ENCODE measurements at places on chromosomes 5 and 9.

- peak; percentile 75 for DNase-seq
Observed at GRCh38 chr9:109270971-109271925, 49.6 kb downstream of the EPB41L4B start.

GRCh38 chr5:143495821-143496275 lies 92.4 kb upstream of the NR3C1 start:
- peak; percentile 8 for DNase-seq

DNA sequence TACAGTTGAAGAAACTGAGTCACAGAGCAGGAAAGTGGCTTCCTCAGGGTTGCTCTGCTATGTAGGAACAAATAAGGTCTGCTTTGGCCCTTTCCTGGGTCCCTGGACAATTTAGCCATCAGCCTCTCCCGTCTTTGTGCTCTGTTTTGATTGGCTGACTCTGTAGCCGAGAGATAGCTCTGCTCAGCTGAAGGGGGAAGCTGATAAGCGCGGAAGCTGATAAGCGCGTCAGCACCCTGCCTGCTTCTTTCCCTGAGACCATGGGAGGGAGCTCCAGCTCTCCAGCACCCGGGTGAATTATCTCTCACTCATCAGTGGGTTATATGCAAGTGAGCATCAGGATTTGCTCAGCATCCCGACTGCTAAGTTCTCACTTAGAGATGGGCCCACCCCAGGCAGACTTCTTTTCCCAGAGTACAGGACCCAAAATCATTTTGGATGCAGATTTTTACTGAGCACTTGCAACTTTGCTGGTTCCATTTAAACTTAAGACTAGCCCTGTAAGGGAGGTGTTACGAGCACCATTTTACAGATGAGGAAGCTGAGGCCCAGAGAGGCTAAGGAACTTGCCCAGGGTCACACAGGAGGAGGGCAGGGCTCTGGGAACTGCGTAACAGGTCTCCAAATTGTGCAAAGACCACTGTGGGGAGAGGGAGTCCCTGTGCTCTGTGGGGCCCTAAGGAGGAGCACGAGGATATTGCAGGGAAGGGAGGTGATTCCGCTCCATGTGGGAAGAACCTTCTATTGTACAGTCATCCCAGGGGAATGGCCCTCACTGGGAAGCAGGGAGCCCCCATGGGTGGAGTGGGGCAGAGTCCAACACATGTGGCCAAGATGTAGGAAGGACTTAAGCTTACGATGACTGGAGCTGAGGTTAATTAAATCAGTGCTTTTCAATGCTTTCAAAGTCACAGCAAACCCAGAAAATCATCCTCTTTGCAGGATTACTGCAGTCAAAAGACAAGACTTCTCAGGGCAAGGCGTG lies 83.7 kb upstream of the ORM1 start:
- DNase-seq, result no peak

GRCh38 chr5:40399349-40399748 lies 280.4 kb upstream of the PTGER4 start:
- DNase-seq, result no peak

GRCh38 chr5:68332556-68332955 lies 117.0 kb downstream of the PIK3R1 start:
- no peak for DNase-seq

- DNase-seq, result no peak
Observed at GRCh38 chr5:96377167-96377566, 55.9 kb downstream of the PCSK1 start.

GRCh38 chr5:97534166-97534565 lies 351.1 kb upstream of the RIOK2 start:
- DNase-seq, result peak; percentile 5

DNA sequence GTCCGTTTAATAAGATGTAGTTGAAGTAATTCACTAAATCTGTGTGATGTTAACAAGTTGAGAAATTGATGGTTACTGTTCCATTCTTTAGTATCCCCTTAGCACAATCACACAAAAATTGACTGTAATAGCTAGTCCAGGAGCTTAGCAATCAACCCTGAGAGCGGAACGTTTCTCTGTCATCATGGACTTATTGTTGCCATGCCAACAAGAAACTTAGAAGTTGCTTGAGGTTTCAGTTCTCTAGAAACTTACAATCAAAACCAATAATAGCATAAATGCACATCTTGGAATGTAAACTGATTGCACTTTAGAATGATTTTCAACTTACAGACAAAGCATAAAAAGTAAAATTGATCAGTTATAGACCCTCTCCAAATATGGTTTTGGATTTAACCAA lies 125.4 kb upstream of the ANKH start:
- no peak for DNase-seq

GRCh38 chr9:4661611-4662010 lies 483 bp upstream of the PLPP6 start:
- no peak for DNase-seq

- DNase-seq, result no peak
Observed at GRCh38 chr5:131230406-131230805, 33.4 kb upstream of the CDC42SE2 start.

GRCh38 chr9:70574151-70574837 lies 159.8 kb upstream of the KLF9 start:
- peak; percentile 66 for DNase-seq

DNA sequence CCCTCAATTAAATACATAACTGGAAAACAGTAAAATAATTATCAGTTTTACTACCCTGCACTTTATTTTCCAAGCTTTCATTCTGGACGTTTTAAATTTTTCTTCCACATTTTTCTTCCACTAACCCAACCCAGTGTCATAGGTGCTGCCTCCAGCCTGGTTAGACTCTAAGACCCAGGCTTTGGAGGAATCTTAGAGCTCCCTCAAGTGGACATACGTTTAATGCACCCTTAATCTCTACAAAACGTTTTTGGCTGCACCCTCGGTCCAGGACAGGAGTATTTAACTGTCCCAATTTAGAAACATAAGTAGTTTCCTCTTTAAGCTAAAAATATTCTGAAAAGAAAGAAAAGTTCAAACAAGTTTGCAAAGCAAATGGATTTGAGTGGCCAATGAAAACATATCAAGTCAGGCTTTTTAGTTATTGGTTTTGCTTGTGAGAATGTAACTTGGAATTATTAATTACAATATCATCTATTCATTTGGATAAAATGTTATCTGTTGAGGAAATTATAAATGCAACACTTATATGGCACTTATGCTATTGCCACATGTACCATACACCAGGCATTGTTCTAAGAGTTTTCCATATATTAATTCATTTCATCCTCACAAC lies 38.9 kb downstream of the CDH6 start:
- peak; percentile 6 for DNase-seq

DNA sequence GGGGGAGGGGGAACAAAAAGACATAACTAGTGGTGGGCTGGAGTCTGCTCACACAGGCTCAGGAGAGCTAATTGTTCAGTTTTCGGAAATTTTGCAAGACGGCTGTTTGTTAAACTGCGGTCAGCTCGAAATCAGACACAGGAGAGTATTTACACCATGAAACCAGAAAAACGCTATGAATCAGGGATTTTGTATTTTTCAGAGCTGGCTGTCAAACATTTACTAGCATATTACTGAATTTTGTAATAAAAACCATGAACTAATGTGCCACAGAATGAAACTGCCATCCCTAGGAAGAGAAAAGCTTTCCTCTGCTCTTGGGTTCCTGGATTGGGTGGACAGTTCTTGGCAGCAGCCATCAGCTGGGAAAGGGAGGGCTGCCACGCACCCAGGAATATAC lies 45.3 kb downstream of the TRPM3 start:
- no peak for DNase-seq

DNA sequence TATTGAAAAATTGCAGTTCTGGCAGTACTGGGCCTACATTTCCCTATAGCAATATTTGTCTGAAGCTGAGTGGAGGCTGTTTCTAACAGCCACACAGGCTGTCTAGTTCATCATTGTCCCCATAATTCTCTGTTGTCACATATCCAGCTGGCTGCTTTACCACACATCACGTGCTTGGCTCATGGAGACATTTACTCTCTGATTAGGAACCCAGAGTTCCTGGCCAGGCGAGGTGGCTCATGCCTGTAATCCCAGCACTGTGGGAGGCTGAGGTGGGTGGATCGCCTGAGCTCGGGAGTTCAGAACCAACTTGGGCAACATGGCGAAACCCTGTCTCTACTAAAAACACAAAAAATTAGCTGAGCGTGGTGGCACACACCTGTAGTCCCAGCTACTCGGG lies 81.4 kb downstream of the PGM5 start:
- DNase-seq, result peak; percentile 14

DNA sequence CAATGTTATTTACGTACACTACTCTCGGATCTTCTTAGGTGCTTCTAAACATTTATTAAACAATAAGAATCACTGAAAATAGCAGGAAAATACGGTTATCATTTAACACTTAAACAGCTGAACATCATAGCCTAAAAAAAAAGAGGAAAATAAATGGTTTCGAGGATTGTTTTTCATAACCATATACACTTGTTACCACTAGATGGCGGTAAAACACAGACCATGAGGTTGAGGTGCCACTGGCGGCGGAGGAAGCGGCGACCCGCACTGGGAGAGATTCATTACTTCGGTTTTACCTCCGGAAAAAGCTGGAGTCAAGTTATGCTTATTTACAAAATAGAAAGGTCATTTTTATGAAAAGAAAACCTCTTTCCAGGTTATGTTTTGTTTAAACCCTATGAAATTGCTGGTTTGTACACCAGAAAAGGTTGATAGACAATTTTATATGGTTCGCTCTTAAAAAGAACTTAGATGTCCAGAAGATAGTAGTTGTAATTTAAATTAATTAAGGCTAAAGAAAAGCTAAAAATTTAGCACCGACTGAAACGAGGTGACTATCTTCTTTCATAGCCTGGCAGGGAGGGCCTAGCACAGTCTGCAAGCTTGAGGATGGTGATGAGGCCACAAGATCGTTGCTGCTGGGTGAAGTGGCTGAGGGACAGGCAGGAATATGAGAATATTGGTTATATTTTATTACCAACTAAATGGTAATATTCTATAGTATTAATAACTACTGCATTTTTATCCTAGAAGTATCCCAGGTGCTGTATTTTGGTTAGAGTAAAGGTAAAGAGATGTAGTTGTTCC lies 605.7 kb downstream of the RAB3C start:
- peak; percentile 70 for DNase-seq

GRCh38 chr5:38768412-38769211 lies 77.2 kb upstream of the OSMR start:
- no peak for DNase-seq

- no peak for DNase-seq
Observed at GRCh38 chr5:139524940-139525585, 36.1 kb upstream of the UBE2D2 start.

DNA sequence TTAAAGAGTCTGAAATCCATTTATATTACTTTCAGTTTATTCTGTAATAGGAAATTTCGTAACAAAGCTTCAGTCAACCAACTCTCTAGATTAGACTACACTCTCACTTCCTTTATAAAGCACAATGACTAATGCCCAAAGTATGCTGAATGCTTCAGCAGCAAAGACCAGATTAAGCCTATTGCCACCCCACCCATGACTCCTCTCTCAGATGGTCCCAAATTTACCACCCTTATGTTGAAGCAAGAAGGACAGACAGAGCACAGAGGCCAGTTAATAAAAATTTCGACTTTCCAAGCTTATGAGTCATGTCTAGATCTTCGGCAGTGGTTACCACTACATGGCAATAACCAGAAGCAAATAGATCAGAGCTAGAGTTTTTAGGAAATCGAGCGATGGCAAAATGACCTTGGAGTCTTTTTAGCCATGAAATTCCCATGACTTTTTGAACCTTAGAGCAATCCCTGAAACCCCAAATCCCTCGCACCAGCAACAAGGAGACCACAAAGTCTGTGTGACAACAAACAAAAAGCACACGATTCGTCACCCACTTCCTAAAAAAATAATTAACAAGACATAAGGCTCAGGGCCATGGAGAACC lies 287.8 kb upstream of the RASA1 start:
- DNase-seq, result no peak

GRCh38 chr9:31639451-31639850 lies 745.0 kb upstream of the ACO1 start:
- DNase-seq, result no peak

DNA sequence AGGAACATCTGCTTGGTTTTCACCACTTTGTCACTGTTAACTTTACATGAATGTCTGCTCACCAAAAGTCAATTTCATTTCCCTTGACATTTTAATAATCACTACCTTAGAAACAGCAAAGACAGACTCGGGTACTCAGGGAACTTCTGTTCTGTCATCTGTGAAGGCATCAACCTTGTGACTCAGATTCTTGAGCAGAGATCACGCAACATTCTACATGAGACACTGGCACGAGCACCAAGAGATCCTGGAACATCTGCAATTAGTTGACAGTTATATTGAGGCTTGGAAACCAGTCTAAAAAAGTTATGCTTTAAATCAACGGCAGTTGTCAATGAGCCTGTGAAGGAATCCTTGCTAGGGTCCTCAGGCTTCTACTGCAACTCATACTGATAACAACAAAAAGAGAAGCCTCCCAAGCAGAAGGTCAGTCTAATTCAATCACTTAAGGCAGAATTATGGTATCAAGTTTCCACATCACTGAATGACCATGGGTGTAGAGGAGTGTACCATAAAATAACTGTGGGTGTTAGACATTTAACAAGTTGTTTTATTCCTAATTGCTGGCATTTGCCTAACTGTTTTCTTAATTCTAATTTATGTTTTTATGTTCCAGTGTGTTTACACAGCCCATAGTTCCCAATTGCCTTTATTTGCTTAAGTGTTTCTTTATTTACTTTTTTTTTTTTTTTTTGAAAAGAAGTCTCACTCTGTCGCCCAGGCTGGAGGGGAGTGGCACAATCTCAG lies 3.3 kb upstream of the PBX3 start:
- DNase-seq, result no peak

GRCh38 chr9:34001298-34001697 lies 47.4 kb downstream of the UBAP2 start:
- DNase-seq, result no peak

DNA sequence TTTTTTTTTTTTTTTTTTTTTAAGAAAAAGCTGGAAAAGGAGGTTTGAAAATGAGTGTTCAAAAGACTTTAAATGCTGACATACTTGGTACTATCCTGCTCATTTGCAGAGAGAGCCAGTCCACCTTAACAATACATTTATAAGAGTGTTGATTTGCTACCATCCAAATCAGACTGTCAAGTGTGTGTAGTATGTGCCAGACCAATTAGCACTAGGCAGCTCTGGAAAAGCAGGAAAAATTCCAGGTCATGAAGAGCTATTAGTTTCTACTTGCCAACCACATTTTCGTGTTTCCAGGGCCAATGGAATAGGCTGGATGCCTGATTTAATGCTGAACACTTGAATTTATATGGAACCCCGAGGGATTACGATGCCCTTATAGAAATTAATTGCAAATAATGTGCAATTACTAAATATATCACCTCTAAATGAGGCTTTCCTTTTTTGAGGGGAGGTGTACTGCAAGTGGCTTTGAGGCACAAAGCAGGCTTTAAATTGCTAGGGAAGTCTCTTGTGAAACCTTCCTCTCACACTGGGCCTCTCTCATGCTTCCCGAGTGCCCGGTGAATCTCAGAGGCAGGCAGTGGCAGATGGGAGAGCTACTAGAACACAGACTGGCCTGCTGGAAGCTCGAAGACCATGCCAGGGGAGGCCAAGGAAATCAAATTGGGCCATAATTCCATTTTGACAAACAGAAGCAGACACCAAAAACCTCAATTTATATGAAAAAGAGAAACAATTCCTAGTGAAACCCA lies 178.7 kb downstream of the PPP2R2B start:
- peak; percentile 71 for DNase-seq

GRCh38 chr5:116488356-116489041 lies 86.1 kb downstream of the SEMA6A start:
- no peak for DNase-seq

GRCh38 chr9:91090130-91090410 lies 271.6 kb downstream of the AUH start:
- no peak for DNase-seq
